ENCODE measurements at places on chromosomes 12 and 14.

- DNase-seq: no peak
Observed at GRCh38 chr12:89493670-89494302, 30.8 kb downstream of the GALNT4 start.

- DNase-seq: no peak
Observed at GRCh38 chr14:85533023-85533860, 3.3 kb downstream of the FLRT2 start.

DNA sequence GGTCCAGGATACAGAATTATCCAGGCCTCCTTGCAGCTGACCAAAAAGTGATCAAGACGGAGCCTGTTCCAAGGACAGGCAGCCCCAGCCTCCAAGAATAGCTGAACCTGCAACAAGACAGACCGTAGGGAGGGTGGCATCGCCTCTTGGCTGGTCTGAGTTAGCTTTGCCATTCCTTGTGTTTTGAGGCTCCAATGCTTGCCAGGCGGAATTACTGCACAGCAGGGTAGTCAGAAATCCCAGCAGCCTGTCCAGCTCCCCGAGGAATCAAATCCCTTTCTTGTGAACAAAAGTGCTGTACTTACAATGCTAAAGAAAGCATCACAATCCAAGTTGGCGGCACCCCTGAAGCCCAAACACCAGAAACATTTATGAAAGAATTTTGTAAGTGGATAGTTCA lies 246.9 kb downstream of the TMEM132C start:
- DNase-seq: no peak

DNA sequence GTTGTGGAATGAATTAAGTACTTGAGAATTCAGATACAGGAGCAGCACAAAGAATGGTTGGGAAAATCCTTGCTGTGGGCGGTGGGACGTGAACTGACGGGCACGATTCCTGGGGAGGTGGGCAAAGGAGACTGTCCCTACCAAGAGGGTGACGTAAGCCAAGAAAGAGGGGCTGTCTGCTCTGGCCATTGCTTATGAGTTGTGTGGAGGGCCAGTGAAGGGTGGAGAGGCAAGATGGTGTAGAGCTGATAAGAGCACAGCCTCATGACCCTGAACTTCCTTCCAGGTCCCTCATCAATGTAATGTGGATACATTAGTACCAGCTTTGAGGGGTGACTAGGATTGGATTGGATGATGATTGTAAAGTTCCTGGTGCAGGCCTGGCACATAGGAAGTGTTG lies 50.2 kb downstream of the WDR20 start:
- no peak for DNase-seq

DNA sequence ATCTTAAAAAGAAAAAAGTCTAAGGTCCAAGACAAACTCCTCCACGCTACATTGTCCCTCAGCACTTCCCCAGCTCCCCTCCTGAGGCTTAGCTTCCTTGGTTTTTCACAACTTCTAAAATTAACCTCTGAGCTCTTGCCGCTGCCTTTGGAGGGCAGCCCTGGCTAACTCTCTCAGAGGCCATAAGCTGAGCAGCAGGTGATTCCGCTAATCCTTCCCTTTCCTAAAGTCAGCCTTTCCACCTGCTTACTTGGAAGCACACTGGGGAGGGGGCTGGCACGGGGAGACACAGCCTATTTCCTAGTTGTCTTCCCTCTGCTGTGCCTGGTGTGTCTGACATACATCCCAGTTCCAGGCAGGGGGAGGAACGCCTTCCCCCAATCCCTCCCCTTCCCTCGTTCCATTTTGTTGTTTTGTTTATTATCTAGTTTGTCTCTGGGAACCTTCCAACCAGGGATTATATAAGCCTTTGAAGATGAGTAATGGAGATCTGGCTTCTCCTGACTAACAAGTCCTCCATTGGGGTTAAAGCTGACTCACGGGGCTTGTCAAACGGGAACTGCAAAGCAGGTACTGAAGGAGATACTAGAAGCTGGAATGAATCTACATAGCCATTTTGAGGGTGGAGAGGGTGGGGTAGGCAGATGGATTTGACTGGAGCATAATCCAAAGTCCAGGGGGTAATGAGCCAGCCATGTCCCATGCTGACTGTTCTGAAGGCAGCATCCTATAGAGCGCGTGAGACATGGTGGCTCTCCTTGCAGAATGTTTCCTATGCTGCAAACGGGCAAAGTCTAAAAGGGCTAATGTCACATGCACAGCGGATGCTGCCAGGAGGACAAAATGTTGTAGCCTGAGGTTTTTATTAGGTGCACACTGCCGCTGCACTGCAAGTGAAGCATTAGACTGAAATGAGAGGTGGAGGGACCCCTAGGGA lies 230.8 kb downstream of the FOXN3 start:
- no peak for DNase-seq

DNA sequence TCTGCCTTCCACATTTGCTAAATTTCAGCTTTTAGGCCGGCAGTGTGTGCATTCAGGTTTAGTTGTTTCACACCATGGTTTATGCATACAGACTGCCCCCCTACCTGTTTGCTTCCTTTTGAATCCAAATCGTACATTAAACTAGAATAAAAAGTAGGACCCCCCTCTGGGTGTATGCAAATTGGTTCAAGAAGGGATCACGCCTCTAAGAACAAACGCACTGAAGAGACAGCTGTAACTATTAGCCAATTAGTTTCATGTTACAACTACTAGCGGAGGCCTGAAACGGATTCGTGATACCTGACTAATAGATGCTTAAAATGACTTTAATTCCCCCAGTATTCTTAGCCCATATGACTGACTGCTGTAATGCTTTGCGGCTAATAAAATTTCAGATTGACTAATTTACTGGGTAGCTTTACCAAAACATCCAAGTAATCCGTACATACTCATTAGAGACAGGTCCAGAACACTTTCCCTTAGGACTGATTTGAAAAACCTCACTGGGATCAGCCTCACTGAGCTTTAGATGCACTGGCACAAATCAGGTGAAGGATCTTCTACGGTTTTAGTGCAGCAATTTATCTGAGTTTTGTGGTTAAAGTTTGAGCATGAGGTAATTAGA lies 411.8 kb downstream of the NPAS3 start:
- DNase-seq: no peak

DNA sequence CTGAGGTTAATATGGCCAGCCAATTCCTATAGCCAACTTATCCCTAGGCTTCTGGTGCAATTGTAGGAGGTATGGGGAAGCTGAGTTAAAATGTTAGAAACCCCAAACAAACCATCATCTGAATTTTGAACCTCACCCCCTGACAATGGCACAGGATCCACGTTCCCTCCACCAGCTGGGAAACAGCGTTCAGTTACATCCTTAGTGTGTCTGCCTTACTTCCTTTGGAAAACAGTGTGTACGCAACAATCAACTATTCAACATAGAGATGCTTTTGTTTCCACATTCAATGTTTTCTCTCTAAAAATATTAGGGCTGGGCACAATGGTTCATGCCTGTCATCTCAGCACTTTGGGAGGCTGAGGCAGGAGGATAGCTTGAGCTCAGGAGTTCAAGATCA lies 203.4 kb downstream of the TTC7B start:
- DNase-seq: no peak

GRCh38 chr12:71242511-71242910 lies 84.7 kb upstream of the TSPAN8 start:
- no peak for DNase-seq

- no peak for DNase-seq
Observed at GRCh38 chr12:25829192-25829591, 129.3 kb upstream of the RASSF8 start.

- DNase-seq: no peak
Observed at GRCh38 chr12:334125-334524, 55.0 kb downstream of the KDM5A start.

DNA sequence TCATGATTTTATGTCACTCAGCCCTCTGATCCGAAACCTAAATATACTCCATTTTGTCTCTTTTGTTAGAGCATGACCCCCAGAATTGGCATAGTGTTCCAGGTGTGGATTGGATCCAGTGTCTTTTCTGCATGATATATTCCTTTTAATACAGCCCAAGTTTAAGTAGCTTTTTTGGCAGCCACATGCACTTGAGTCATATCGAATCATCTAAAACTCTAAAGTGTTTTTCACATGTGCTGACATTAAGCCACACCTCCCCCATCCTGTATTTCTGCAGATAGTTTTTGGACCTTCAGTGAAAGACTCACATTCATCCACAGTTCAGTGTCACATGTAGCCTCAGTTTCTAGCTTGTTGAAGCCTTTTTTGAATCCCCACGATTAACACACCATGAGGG lies 30.6 kb downstream of the BORCS5 start:
- DNase-seq: no peak

GRCh38 chr14:77554207-77554606 lies 55.6 kb upstream of the ISM2 start:
- no peak for DNase-seq

DNA sequence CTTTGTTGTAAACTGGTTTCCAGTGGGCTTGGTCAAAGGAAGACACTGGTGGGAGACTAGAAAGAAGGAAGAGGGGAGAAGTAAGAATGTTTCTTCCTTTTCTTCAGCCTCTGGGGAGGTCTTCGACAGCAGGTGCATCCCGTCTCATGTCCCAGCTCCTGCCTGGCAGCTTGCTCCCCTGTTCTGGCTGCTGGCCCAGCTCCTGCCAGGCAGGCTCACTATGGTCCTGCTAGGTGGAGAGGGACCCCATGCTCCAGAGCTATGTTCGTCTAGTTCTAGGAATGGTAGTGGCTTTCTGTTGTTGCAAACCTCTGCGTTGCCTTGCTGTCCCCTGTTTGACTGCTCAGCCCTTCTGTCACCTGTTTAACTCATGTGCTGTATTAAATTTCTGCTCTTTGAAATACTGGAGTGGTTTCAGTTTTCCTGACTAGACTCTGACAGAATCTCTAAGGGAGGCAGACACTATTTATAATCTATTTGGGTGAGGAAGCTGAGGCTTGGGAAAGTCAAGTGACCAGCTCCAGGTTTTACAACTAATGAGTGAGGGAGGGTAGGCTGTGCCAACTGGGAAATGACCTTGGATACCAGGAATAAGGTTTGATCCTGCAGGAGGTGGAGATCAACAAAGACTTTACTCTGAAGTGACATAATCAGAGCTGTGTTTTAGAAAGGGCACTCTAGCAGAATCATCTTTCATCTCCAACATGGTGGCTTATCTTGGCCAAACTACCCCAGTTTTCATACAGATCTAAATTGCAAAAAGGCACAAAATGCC lies 94.7 kb upstream of the DDHD1 start:
- DNase-seq: no peak

DNA sequence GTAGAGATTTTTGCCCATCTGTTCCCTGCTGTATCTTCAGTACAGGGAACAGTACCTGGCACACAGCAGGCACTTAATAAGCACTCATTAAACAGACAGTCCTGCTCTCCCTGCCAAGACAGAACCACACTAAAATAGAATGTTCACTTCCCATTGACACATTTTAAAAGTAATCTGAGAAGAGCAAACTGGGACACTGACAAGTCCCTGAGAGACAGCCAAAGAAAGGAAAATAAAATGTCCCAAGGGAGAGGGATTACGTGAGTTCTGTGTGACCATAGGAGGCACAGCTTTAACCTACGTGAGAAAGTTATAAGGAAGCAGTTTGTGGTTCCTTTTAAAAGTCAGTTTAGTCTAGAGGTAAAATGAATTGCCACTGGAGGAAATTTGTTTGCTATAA lies 43.9 kb upstream of the SYCP3 start:
- no peak for DNase-seq

GRCh38 chr12:80187660-80188090 lies 88.3 kb downstream of the OTOGL start:
- DNase-seq: no peak

All from activated T-cell treated with anti-CD3 and anti-CD28 coated beads, Interleukin-2, amount 50 U/mL, for 1 hour (primary cell).